ENCODE measurements at places on chromosomes 4 and X. TPM values are rescaled to one million over a fixed set of nuclear protein-coding genes. Genes with fewer than 3 reads are reported as not detected.

The TRIML1 gene
- not detected for total RNA-seq

The MEPE gene
- total RNA-seq: not detected

The BMPR1B gene
- not detected for total RNA-seq

The SYP gene
- 0.49 TPM for total RNA-seq

The MAGEA8 gene
- not detected for total RNA-seq

The MAGEA12 gene
- total RNA-seq: not detected

The SH3BP2 gene
- total RNA-seq: 51.1 TPM

The CT47B1 gene
- total RNA-seq: not detected

The PPBP gene
- total RNA-seq: not detected

The KIAA1210 gene
- not detected for total RNA-seq

The SMIM10L2A gene
- 0.03 TPM for total RNA-seq

The CXXC4 gene
- 11.1 TPM for total RNA-seq

- no peak for DNase-seq
These were observed 521.6 kb downstream of the TRIML1 start for GRCh38 chr4:188660796-188661195.

DNA sequence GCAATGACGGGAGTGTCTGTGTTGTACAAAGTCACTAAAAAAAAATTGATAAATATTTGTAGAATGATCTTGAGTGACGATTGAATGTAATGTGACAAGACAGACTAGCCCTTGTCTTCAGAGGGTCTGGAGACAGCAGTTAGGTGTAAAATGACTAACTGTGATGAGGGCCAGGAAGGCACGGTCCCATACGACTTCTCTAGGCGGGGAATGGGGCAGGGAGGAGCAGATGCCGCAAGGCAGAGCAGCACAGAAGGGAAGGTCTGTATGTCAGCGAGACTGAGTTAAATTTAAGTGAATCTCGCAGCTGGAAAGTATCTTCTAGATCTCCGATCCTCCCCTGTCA is 405 bp downstream of the CENPE start:
- no peak for DNase-seq

- DNase-seq: no peak
These were observed 2.7 kb upstream of the NALF2 start for GRCh38 chrX:69501429-69501828.

DNA sequence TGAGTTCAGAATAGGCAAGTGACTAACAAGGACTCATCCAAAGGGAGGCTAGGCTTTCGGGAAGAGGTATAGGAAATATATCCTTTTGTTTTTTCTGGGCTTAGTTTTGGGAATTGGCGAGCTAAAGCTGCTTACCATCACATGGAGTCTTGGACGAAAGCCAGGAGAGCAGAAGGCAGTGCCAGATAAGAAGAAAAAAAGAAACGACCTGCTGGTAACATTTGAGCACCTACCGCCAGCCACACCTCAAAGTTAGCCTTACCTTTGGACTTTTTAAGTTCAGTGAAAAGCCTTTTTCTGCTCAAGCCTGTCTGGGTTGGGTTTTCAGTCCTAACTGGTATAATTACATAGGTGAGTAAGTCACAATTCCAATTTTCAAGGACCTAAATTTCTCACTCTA is 85.1 kb upstream of the LCORL start:
- no peak for DNase-seq

DNA sequence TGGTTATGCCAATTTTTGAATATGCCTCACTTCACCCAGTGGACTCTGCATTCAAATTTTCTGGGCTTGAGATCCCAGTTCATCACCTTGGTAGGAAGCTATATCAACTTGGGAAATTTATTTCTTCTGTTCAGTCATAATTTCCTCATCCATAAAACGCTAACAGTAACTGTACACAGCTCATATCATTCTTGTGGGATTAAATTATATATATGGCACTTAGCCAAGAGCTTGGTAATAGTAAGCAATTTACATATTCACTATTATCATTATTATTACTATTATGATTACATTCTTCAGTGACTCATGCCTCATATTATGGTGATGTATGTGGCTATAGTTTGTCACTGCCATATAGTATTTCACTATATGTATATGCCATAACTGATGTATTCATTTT is 177.6 kb downstream of the CPE start:
- DNase-seq: no peak

DNA sequence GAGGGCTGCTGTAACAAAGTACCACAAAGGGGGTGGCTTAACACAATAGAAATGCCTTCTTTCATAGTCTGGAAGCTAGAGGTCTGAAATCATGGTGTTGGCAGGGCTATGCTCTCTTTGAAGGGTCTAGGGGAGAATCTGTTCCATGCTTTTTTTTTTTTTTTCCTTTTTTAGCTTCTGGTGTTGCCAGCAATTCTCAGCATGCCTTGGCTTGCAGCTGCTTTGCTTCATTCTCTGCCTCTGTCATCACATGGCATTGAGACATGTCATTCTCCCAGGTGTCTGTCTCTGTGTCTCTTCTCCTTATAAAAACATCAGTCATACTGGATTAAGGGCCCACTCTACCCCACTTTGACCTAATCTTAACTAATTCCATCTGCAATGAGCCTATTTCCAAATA is 78.6 kb upstream of the BOD1L1 start:
- no peak for DNase-seq

- no peak for DNase-seq
These were observed 169.3 kb downstream of the GC start for GRCh38 chr4:71614621-71615020.

- no peak for DNase-seq
These were observed 171.7 kb downstream of the PDGFRA start for GRCh38 chr4:54400802-54401201.

- no peak for DNase-seq
These were observed 173.4 kb downstream of the DHRSX start for GRCh38 chrX:2327423-2327822.

DNA sequence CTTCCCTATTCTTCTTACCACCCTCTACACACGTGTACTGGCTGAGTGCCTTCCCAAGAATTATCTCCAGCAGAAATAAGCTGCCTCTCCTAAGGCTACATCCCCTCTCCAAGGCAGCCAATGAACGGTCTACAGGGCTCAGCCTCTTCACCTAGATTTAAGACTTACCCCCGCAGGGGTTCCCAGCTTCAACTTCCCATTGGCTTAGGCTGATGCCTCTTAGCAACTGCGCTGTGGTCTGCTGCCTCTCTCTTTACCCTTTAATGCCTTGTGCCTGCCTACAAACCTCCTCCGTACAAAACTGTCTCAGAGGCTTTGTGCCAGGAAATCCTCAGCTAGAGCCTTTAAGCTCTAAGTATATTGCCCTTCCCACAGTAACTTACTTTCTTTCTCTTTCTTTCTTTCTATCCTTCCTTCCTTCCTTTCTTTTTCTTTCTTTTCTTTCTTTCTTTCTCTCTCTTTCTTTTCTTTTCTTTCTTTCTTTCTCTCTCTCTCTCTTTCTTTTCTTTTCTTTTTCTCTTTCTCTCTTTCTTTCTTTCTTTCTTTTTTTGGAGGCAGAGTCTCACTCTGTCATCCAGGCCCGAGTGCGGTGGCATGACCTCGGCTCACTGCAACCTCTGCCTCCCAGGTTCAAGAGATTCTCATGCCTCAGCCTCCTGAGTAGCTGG is 15.1 kb upstream of the PIGA start:
- DNase-seq: no peak

- no peak for DNase-seq
These were observed 12.4 kb downstream of the PPEF1 start for GRCh38 chrX:18719852-18720251.

DNA sequence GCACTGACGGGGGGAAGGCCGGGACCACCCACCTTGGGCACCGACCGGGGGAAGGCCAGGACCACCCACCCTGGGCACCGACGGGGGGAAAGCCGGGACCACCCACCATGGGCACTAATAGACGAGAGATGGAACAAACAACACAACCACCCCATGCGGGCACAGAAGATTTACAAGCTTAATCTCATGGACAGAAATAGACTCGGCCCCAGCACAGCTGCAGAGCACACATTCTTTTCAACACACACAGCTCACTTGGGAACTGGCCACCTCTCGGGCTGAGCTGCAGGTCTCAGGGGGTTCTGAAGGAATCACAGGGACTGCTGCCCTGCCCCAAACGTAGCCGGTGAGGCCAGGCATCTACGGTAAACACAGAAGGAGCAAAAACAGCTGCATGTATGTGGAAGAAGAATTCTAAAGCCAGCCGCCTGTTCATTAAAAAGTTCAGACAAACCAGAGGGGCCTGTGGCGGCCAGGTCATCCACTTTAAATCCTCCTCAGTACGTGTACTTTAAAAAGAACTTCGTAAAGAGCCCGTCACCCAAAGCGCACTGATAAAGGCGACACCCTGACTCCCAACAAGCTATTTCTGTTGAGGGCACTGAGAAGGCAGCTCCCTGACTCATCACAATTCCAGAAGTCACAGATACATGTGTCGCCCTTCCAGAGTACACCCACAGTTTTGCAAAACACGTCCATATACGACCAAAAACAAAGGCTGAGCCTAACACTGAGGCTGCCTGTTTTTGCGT is 17.7 kb downstream of the PPP2R3B start:
- no peak for DNase-seq

DNA sequence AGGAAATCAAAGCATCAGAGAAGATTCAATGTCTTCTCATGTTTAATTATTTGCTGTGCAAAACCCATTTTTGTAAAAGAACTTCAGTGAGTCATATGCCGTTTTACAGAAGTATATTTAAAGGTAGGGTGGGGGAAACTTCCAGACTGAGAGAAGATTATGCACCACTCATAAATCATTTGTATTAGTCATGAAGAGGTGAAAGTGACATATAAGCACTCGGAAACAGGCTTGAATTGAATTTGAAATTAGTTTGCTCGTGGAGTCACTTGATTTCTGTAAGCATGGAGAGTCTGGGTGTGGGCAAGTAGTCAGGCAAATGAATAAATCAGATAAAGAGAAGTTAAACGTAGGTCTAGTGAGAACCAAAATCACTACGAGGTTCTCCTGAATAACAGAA is 335.1 kb downstream of the ANK2 start:
- no peak for DNase-seq

- DNase-seq: no peak
These were observed 58.0 kb downstream of the SMAD1 start for GRCh38 chr4:145539671-145540070.

- no peak for DNase-seq
These were observed 20.2 kb downstream of the SHOX start for GRCh38 chrX:650811-651210.

- no peak for DNase-seq
These were observed 18.4 kb upstream of the RNF4 start for GRCh38 chr4:2450394-2451035.

GRCh38 chr4:72205831-72206230 is 174.0 kb downstream of the NPFFR2 start:
- DNase-seq: no peak

- no peak for DNase-seq
These were observed 246.2 kb upstream of the PITX2 start for GRCh38 chr4:110869114-110869513.

GRCh38 chrX:24002167-24002566 is 24.8 kb downstream of the KLHL15 start:
- DNase-seq: no peak

DNA sequence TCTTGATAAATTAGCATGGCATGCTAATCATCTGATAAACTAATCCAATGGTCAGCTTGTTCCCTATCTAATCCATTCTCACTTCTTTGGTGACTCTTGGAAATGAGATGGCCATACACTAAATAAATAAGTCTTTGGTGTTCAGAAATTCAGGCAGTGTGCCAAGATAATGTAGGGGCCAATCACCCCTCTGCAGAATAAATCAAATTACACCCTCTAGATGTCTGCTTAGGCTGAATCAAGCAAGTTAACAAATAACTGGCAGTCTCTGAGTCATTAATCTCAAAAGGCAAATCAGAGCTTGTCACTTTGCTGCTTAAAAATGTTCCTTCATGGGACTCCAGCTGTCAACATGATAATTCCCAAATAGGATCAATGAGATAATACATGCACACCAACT is 97.4 kb downstream of the NLGN4X start:
- DNase-seq: no peak

GRCh38 chr4:7978907-7979651 is 39.4 kb upstream of the AFAP1 start:
- DNase-seq: no peak

GRCh38 chr4:106258145-106259045 is 57.6 kb downstream of the TBCK start:
- no peak for DNase-seq

GRCh38 chr4:166202991-166203390 is 330.0 kb downstream of the TLL1 start:
- no peak for DNase-seq

GRCh38 chr4:3123181-3123671 is 48.7 kb downstream of the HTT start:
- no peak for DNase-seq

DNA sequence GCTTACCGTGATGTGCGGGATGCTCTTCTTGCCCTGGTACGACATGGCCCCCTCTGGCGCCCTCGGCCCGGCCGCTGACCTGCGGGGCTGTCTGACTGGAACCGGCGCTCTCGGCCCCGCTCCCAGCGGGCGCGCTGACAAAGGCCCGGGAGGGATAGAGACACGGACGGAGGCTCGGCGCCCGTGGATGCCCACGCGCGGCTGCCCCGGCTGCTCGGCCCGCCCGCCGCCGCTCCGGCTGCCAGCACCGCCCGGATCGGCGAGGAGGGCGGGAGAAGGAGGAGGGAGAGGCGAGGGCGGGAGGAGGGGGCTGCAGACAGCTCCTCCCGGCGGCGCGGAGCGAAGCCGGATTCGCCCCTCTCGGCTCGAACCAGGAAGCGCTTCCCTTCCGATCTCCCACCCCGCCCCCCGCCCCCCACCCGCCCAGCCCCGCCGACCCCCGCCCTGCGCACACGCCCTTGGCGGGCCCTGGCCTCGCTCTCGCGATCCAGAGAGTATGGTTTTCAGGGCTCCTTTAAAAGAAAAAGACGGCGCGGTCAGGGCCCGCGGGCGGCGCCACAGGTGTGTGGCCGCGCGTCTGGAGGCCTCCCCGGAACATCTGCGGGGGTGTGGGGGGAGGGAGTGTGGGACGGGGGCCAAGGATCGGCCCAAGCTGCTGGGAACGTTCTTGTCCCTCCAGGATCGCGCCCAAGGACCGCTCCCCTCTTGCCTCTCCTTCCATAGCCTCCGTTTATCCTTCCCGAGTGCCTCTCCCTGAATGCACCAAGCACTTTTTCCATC is 4.5 kb downstream of the CRMP1 start:
- no peak for DNase-seq

- DNase-seq: no peak
These were observed 174.0 kb downstream of the AFAP1 start for GRCh38 chr4:7765666-7766065.

- no peak for DNase-seq
These were observed 48.3 kb downstream of the TRMT44 start for GRCh38 chr4:8488791-8489369.

GRCh38 chrX:13226214-13226613 is 93.6 kb downstream of the ATXN3L start:
- DNase-seq: no peak

- no peak for DNase-seq
These were observed 518 bp downstream of the PRDM8 start for GRCh38 chr4:80197601-80198440.

All from GM12878 (cell line).